ENCODE measurements at places on chromosomes 6 and 20.

DNA sequence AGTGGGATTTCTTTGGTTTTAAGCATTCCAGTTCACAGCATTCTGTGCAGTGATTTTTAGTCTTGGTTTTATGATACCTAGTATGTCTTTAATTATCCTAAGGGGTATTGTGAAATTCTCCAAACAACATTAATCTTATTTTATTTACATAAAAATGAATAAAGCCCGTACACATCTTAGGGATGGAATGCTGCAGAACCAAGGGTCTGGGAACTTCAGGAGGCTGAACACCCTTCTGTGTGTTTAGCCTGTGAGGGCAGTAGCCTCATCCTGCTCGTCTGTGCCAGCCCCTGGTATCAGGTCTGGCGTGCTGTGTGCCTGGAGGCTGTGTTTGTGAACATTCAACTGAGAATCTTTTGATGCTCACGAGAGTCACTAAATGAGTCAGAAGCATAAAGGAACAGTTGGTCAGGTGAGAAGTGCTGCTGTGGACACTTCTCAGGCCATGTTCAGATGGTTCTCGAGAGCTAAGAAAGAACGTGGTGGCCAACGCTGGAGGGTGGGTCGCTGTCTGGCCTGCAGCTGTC is 25.2 kb upstream of the C20orf204 start:
- DNase-seq: no peak

- no peak for DNase-seq
These were observed 2.8 kb upstream of the LIME1 start for GRCh38 chr20:63733579-63734081.

GRCh38 chr6:72787391-72788031 is 165.6 kb downstream of the KCNQ5 start:
- no peak for DNase-seq

DNA sequence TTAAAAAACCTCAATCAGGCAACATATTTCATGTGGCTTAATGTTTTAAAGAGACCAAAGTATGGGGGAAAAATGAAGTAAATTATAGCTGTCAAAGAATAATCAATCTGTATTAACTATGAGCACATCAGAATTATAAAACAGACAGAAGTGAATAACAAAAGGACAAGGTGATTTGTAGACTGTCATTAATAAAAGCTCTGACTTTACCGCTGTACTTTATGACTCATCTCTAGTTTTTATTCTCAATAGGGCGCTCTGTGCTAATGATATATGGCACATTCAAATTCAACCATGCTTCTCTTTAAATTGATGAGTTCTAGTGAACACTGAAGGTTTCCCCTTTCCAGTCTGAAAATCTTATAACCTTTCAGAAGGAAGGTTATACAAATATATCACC is 72.0 kb downstream of the PREP start:
- no peak for DNase-seq

DNA sequence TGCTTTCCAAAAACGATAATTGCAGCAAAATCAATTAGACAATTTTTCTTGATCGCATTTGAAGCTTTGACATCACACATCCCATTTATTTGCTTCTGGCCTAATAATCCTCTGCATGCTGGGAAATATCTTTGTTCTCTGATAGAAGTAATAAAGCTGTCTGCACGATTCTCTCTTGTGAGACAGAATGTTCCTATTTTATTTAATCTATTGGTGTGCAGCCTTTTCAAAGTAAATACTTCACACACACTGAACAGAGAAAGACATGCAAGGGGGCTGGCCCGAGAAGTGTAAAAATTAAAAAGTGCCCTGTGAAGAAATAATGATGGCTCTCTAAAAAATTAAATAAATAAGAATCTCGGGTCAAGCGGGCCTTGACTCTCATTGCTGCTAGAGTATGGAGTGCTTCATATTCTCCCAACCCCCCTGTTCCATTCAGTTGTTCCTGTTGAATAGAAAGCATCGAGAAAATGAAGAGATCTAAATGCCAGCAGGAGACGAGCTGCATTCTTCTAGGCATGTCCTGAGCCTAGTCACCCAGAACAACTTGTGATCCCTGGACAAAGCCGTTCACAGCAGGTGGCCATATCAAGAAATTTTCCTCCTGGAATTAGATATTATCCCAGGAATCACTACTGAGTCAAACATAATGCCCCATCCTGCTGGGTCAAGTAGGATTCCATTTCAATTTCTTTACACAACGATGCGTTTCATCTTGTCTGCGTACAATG is 625.9 kb upstream of the EPHA7 start:
- no peak for DNase-seq

- no peak for DNase-seq
These were observed 25.7 kb upstream of the KLHL31 start for GRCh38 chr6:53691252-53691651.

- no peak for DNase-seq
These were observed 3.6 kb upstream of the PHF1 start for GRCh38 chr6:33407132-33407718.

DNA sequence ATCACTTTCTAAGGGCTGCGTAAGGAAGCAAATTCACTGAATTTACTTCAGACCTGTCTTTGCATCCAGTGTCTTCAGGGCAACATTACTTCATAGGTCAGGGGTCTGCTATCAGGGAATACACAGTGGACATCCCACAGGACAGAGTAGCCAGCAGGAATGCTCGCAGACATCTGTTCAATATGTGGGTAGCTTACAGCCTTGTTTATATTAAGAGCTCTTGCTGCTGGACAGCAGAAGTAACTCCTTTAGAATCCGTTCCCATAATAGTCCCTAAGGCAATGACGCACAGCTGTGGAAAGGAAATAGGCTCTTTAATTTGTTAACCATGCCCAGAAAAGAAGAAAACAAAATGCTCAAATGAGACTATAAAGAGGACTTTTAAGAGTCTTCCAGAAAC is 198.7 kb downstream of the MOXD1 start:
- DNase-seq: no peak

- no peak for DNase-seq
These were observed 70.0 kb upstream of the SUPT3H start for GRCh38 chr6:45447716-45448115.

GRCh38 chr20:34058831-34059230 is 53.2 kb downstream of the EIF2S2 start:
- DNase-seq: no peak

DNA sequence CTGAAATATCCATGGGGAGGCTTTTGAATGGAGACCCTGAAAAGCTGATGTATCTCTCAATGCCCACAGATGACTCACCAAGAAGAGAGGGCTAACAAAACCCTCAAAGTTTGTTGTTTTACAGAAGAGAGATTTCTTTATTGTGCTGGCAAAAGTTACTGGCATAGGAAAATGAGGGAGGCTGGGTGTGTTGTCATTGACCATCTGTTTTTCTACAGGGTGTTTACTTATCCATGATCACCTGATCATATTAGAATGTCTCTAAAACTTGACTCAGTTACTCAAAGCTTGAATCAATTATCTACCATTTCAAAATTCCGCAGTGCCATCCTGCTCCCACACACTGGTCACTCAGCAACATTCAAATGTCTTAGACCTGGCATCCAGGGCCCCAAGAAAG is 9.8 kb downstream of the NCOA6 start:
- DNase-seq: no peak

DNA sequence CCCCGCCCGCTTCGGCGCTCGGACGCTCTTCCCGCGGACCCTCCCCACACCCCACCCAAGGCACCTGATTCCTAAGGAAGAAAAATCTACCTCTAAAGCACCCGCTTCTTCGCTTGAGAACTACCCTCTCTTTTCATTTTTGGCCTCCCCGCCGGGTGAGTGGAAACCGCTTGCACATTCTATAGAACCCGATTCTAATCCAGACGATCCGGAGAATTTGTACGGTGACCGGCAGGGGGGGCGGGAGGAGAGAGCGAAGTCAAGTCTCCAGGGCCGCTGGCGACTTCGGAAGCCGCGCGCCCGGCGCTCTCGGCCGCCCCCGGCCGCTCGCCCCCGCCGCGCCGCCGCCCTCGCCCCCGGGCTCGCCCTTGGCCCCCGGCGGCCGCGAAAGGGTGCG is at the start of gene RBM24:
Gene RBM24 (plus strand): TSS at position 262 of the 397 bp plus-strand sequence. CDS start 221 bp downstream, outside the sequence.
- no peak for DNase-seq

DNA sequence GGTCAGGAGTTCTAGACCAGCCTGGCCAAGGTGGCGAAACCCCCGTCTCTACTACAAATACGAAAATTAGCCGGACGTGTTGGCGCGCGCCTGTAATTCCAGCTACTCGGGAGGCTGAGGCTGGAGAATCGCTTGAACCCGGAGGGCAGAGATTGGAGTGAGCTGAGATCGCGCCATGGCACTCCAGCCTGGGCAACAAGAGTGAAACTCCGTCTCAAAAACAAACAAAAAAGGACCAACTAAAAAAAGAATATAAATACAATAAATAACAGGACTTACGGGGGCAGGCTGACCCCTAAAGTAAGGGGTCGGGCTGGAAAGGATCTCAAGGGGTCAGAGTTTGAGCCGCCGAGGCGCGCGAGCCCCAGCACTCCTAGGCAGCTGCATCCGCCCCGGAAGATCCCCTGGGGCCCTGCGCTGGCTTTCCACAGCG is 509 bp upstream of the TPD52L2 start:
- DNase-seq: no peak

GRCh38 chr6:119683031-119683430 is 333.5 kb upstream of the MAN1A1 start:
- DNase-seq: no peak

DNA sequence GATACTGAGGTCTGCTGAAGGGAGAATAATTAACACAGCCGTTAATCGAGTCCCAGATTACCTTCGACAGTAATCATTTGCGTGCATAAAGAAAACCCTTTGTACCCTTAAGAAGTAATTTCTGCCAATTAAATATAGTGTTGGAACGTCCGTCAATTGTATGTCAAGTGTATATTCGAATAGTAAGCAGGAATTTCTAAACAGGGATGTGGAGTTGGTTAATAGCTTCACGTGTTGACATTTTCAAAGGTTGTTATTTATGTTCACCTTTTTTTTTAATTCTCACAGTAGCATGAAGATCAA is 798 bp upstream of the SNAP91 start:
- DNase-seq: no peak

GRCh38 chr6:156699017-156699421 is 78.2 kb upstream of the ARID1B start:
- no peak for DNase-seq

- no peak for DNase-seq
These were observed 299.1 kb upstream of the ID4 start for GRCh38 chr6:19538096-19538495.

DNA sequence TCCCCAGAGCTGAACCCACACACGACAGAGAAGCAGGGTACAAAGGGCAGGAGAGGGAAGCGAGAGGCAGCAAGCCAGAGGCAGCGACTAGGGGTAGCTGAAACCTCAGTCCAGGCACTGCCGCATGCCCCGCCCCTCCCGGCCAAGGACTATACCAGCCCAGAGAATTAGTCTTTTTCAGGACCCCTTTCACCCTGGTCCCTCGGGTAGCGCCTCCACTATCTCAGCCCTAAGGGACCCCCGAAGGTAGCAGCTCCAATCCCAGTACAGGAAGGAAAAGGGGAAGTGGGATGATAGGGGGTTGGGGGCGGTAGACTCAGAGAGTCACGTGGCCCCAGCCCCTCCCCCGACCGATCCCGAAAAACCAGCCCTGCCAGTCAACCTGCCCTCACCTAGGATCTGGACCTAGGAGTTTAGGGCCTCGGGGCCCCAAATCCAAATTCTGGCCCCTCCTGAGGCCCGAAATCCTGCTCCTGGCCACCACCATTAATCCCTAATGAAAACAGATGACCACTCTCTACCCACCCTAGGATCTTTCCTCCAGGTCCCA is 1.3 kb downstream of the RGL2 start:
- DNase-seq: peak; percentile 54

DNA sequence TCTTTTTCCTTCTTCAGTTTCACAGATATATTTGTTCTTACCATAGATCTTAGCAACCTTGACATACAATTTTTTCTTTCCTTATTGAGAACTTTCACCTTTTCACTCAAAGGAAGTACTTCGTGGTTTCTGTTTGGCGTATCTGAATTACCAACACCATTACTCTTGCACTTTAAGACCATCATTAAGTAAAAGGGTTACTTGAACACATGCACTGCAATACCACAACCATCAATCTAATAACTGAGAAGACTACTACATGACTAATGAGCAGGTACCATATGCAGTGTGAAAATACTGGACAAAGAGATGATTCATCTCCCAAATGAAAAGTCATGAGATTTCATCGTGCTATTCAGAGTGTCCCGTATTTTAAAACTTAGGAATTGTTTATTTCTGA is 21.7 kb upstream of the SENP6 start:
- DNase-seq: no peak

GRCh38 chr20:63045401-63045800 is 38.6 kb upstream of the BHLHE23 start:
- DNase-seq: no peak

- no peak for DNase-seq
These were observed 330.8 kb downstream of the PRL start for GRCh38 chr6:21965953-21966539.

DNA sequence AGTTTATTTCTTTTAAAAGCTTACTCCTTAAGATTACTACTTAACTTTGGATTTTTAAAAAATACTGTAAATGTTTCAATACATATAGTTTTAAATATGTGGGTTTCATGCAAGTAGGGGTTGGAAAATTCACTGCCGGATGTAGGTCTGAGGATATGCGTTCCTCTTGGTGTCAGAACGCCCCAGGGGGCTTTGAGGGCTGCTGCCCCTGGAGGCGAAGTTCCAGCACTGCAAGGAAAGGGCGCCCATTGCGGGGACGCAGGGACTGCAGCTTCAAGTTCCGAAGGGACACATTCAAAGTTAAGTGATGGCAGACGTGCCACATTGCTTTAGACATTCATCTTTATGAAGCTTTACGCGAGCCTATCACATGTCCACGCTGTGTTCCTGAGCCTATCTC is 152.9 kb downstream of the SOD2 start:
- no peak for DNase-seq

- no peak for DNase-seq
These were observed 4.3 kb downstream of the GFRA4 start for GRCh38 chr20:3658716-3659491.

DNA sequence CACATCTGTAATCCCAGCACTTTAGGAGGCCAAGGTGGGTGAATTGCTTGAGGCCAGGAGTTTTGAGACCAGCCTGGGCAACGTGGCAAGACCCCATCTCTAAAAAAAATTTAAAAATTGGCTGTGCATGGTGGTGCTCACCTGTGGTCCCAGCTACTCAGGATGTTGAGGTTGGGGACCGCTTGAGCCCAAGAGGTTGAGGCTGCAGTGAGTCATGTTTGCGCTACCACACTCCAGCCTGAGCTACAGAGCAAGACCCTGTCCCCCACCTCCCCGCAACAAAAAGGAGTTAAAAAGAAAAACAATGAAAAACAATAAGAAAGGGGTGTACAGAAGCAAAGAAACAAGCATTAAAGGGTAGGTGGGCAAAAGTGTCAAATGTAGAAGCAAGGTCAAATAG is 57.3 kb downstream of the CDK19 start:
- no peak for DNase-seq

- DNase-seq: no peak
These were observed 106.4 kb upstream of the PDE10A start for GRCh38 chr6:165769401-165769800.

- peak; percentile 5 for DNase-seq
These were observed 9.6 kb downstream of the C6orf136 start for GRCh38 chr6:30656513-30656912.

All from C1 segment of cervical spinal cord (tissue), 14 donors.